ENCODE measurements at places on chromosomes 1 and 21. TPM values are rescaled to one million over a fixed set of nuclear protein-coding genes. Genes with fewer than 3 reads are reported as not detected.

GRCh38 chr1:52385376-52385775 is 18.8 kb downstream of the ORC1 start:
- H3K27ac ChIP-seq, result no peak overlapping the region
- H3K4me3 ChIP-seq, result no peak overlapping the region
- DNase-seq, result no peak
- no peaks in the 10 kb centered on the region for H3K27me3 ChIP-seq
- H3K36me3 ChIP-seq, result 0 out of 2 replicates have a peak, but pooled peaks cover 5% of the 10 kb centered on the region
- no peaks in the 10 kb centered on the region for H3K4me1 ChIP-seq

DNA sequence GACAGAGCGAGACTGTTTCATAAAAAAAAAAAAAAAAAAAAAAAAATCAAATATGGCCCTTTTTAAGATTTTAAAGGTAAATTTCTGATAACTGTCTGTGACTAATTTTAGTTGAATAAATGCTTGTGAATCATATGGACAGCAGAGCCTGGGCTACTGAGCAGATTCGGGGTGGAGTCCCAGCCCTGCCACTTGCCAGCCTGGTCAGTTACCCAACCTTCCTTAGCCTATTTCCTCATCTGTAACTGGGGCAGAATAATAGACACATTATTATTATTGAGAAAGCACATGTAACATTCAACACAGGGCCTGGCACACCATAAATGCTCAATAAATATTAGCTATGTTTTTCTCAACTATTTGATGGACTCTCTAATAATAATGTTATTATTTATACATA is 11.2 kb upstream of the H3-3A start:
- H3K36me3 ChIP-seq, result no peaks in the 10 kb centered on the region
- no peaks in the 10 kb centered on the region for H3K4me1 ChIP-seq
- H3K27ac ChIP-seq, result no peak overlapping the region
- no peaks in the 10 kb centered on the region for H3K27me3 ChIP-seq
- DNase-seq, result no peak
- no peak overlapping the region for H3K4me3 ChIP-seq

GRCh38 chr1:96367791-96368190 is 353.8 kb upstream of the PTBP2 start:
- no peak overlapping the region for H3K27ac ChIP-seq
- no peak overlapping the region for H3K4me3 ChIP-seq
- peaks cover 19% of the 10 kb centered on the region for H3K4me1 ChIP-seq
- DNase-seq, result no peak
- H3K36me3 ChIP-seq, result no peaks in the 10 kb centered on the region
- H3K27me3 ChIP-seq, result no peaks in the 10 kb centered on the region

DNA sequence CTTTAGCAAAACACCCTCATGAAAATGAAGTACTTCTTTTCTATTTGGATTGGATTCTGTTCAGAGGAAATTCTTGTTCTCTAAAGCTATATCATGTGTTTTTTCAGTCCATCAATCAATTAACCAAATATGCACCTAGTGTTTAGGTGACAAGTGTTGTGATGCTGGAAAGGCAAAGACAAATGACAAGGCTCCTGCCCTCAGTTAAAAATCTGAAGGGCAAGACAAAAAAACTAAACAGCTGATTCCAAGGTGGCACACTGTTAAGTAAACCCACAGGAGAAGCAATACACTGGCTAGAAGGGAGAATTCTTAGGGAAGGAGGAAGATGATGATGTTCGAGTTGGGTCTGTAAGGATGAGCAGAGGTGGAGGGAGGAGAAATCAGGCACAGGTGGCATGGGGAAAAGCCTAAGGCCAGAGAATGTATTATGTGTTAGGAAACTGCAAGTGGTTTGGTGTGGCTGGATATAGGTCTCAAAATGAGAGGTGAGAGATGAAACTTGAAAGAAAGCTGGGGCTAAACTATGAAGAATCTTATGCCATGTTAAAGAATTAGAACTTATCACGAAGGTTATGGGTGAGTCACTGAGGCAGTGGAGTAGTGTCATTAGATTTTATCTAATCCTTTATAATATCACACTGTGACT is 51.8 kb upstream of the GFI1 start:
- H3K4me1 ChIP-seq, result no peaks in the 10 kb centered on the region
- DNase-seq, result no peak
- H3K36me3 ChIP-seq, result no peaks in the 10 kb centered on the region
- no peak overlapping the region for H3K27ac ChIP-seq
- no peak overlapping the region for H3K4me3 ChIP-seq
- no peaks in the 10 kb centered on the region for H3K27me3 ChIP-seq

Gene HHIPL2
- 18.7 TPM for total RNA-seq

Gene RGS16
- total RNA-seq, result 0.25 TPM

- no peak overlapping the region for H3K4me3 ChIP-seq
- DNase-seq, result no peak
- no peak overlapping the region for H3K27ac ChIP-seq
- no peaks in the 10 kb centered on the region for H3K4me1 ChIP-seq
- no peaks in the 10 kb centered on the region for H3K27me3 ChIP-seq
Measured at GRCh38 chr1:5907966-5908365, 84.3 kb downstream of the NPHP4 start.

Gene ST6GALNAC3
- total RNA-seq, result 0.04 TPM

Gene FBLIM1
- 114 TPM for total RNA-seq

GRCh38 chr1:21633992-21634805 is 35.0 kb downstream of the RAP1GAP start:
- peaks cover 88% of the 10 kb centered on the region for H3K4me1 ChIP-seq
- DNase-seq, result peak; percentile 51
- peak overlapping the region; percentile 77 for H3K27ac ChIP-seq
- H3K36me3 ChIP-seq, result no peaks in the 10 kb centered on the region
- H3K4me3 ChIP-seq, result no peak overlapping the region

DNA sequence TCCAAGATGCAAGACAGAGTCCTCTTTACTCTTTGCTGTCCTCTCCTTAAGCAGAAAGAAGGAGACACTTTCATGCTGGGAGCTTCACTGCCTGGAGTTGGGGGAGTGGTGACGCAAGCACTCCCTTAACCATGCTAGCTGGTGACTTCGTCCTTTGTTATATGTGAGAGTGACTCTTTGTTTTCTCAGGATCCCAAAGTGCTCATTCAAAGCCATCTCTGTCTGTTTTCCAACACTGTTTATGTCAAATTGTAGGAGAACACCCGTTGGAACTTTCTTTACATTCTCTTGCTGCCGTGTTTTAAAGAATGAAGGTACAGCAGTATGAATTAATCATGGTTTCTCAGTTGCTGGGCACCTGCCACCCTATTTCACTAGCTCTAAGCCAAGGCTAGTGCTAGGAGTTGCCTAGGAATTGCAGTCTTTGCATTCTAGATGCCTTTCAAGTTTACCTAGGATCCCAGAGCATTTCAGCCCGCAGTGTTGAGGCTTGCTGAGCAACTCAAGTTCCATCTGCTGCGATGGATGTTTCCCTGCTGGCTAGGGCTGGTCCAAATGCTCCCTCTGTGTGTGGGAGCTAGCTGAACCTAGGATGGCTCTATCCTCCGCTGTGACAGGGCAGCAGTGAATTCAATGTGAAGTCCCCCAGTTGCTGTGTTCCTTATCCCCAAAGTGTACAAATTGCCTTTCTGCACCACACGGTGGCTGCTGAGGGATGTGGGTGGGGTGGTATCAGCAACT is 82.6 kb upstream of the GPR52 start:
- H3K36me3 ChIP-seq, result no peaks in the 10 kb centered on the region
- no peaks in the 10 kb centered on the region for H3K4me1 ChIP-seq
- H3K4me3 ChIP-seq, result no peak overlapping the region
- H3K27me3 ChIP-seq, result no peaks in the 10 kb centered on the region
- no peak for DNase-seq
- no peak overlapping the region for H3K27ac ChIP-seq

DNA sequence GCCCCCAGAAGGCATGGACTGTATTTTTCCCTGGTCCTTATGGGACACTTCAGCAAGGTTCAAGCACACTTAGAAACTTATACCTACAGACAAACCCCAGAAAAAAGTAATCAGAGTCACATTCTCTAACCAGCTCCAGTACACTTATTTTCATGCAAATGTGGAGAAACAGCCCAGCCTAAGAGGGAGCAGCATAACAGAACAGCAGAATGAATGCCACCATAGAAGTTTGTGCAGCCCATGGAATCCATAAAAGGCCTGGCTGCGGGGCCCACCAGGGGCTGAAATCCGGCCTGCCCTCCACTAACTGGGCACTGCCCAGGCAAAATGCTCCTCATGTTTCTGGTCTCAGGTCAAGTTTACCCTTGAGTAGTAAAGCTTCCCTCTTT is 60.4 kb upstream of the ATP1A1 start:
- H3K27ac ChIP-seq, result peak overlapping the region; percentile 88
- peak overlapping the region; percentile 1 for H3K4me3 ChIP-seq
- no peak for DNase-seq
- no peaks in the 10 kb centered on the region for H3K36me3 ChIP-seq

DNA sequence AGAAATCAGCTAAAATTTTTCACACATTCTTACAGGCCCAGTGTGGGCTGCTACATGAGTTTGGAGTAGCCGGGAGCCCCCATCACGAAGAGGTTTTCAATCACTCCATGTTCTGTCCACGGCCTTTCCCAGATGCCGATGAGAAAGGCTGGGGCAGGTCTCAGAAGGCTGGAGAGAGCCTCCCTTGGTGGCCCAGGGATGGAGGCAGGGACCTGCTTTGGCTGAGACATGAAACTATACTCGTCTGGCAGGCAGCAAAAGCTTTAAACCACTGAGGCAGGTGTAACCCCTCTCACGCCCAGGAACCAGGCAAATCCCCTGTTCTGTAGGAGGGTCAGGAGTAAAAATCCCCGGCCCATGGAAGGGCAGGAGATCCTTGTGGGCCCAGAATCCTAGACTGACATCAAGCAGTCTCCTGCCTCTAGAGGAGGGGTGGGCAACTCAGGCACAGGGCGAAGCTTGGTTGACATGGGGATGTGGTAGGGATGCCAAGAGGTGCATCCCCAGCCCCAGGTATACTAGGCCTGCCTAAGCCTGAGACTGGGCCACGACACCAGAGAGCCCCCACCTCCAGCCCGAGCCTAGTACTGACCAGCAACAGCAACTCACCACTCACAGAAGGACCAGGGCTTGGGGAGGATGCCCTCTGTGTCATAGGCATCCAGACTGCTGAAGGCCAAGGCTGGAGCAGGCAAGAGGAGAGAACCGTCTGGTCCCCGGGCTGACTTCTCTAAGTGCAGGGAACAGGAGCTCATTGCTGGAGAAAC is 9.1 kb downstream of the MMEL1 start:
- no peak overlapping the region for H3K4me3 ChIP-seq
- no peaks in the 10 kb centered on the region for H3K4me1 ChIP-seq
- H3K27me3 ChIP-seq, result peaks cover 94% of the 10 kb centered on the region
- DNase-seq, result no peak

Gene KCNJ9
- total RNA-seq, result not detected

Gene NSUN4
- total RNA-seq, result 33.9 TPM

- H3K36me3 ChIP-seq, result no peaks in the 10 kb centered on the region
- DNase-seq, result no peak
- no peak overlapping the region for H3K27ac ChIP-seq
- H3K27me3 ChIP-seq, result no peaks in the 10 kb centered on the region
Measured at GRCh38 chr1:35539824-35540261, 17.4 kb downstream of the KIAA0319L start.

GRCh38 chr1:54944610-54945392 is 35.6 kb upstream of the TMEM61 start:
- 0 out of 2 replicates have a peak overlapping the region, but pooled peaks have one; percentile 21 for H3K27ac ChIP-seq
- no peaks in the 10 kb centered on the region for H3K36me3 ChIP-seq
- peak; percentile 79 for DNase-seq
- peaks cover 14% of the 10 kb centered on the region for H3K4me1 ChIP-seq

Gene TDRD10
- not detected for total RNA-seq

Gene LENEP
- 1.2 TPM for total RNA-seq

DNA sequence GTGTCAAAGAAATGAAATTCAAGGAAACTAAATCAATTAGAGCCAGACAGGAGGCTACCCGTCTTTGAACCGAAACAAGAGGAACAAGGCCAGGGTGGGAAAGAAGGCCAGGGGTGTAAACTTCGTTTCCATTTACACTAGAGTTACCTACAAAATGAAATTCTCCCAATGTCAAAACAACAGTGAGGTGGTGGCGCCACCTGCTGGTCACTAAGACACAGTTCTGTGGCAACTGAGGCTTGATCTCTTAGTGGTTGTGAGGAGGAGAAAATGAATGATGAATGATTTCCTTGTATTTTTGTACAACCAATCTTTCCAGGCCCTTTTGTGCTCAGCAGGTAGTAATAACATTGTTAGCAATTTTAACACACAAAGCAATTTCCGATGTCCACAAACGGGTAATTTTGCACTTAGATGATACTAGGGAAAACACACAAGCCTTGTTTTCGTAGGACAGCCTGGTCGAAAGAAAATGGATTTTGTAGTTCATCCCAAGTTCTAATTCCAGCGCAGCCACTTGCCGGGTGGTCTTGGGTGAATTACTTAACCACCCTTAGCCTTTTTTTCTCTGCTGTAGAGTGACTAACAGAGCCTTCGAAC is 54.8 kb upstream of the SOD1 start:
- no peaks in the 10 kb centered on the region for H3K4me1 ChIP-seq
- peak; percentile 35 for DNase-seq
- no peaks in the 10 kb centered on the region for H3K36me3 ChIP-seq
- no peak overlapping the region for H3K4me3 ChIP-seq

GRCh38 chr1:192888574-192888973 is 79.7 kb downstream of the RGS2 start:
- no peak overlapping the region for H3K4me3 ChIP-seq
- no peaks in the 10 kb centered on the region for H3K27me3 ChIP-seq
- H3K27ac ChIP-seq, result no peak overlapping the region
- no peaks in the 10 kb centered on the region for H3K4me1 ChIP-seq
- H3K36me3 ChIP-seq, result no peaks in the 10 kb centered on the region
- DNase-seq, result no peak

DNA sequence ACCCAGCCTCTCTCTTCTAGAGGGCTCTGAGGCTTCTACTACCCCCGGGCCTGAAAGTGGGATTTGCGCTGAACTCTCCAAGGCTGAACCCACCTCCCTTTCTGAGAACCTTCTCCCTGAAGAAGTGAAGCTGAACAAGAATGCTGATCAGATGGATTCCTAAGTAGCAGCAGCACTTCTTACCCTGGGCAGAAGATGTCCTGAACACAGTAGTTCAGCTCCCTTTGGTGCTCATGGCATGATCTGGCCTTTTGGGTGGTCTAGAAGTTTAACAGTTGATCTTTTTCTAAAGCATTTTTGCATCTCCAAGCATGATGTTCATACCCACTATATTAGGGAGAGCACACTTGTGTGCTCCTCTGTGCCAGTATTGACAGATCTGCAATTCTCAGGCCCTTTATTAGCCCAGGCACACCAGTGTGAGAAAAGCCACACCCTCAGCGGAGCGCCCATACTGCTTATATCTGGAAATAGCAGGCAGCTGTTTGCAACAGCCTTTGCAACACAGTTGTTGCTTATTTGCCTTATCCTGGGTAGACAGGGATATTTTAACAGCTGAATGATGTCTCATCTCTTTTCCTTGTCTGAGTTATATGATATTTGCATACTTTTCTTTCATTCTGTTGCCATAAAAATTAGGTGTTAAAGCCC is 34.2 kb downstream of the CNN3 start:
- H3K27me3 ChIP-seq, result no peaks in the 10 kb centered on the region
- H3K4me1 ChIP-seq, result no peaks in the 10 kb centered on the region
- no peak overlapping the region for H3K4me3 ChIP-seq
- no peak for DNase-seq
- H3K36me3 ChIP-seq, result peaks cover 39% of the 10 kb centered on the region

Gene CELA2A
- total RNA-seq, result not detected

Gene TFF3
- total RNA-seq, result not detected

Gene KCNQ4
- total RNA-seq, result 0.81 TPM
